ENCODE measurements at places on chromosomes 7 and 10.

DNA sequence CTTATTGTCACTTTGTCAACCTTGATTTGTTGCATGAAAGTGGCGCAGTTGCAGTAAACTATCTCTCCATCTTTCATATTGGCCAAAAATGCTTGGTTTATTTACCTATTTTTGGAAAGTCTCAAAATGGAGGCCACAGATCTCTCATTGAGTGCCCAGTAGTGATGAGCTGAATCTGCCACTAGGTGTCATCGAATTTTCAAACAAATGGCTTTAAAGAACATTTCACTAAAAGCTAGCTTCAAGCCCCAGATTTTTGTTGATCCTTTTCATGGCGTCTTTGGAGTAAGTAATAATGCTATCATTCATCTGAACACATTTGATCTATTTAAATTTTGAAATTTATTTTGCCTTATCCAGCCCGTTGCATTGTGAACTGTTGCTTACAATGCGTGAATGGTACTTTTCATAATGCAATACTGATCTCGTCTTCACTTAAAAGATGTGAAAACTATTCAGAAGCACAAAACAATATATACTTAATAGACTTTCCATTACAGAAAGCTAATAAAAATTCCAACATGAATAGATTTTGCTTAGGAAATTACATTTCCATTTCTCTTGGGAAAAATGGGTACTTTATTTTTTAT lies 236.2 kb downstream of the DNAJB9 start:
- DNase-seq, result peak; percentile 10
- no peaks in the 10 kb centered on the region for H3K27me3 ChIP-seq
- no peak overlapping the region for H3K4me3 ChIP-seq
- H3K27ac ChIP-seq, result no peak overlapping the region

GRCh38 chr7:30247541-30248401 lies 36.6 kb upstream of the ZNRF2 start:
- H3K27ac ChIP-seq, result no peak overlapping the region
- DNase-seq, result no peak
- H3K27me3 ChIP-seq, result peaks cover 47% of the 10 kb centered on the region
- peaks cover 2% of the 10 kb centered on the region for H3K4me1 ChIP-seq

GRCh38 chr7:79877874-79878465 lies 256.7 kb upstream of the GNAI1 start:
- DNase-seq, result no peak
- no peaks in the 10 kb centered on the region for H3K36me3 ChIP-seq
- H3K27ac ChIP-seq, result no peak overlapping the region
- H3K4me3 ChIP-seq, result no peak overlapping the region

- no peak overlapping the region for H3K4me3 ChIP-seq
- H3K27ac ChIP-seq, result no peak overlapping the region
- no peak for DNase-seq
- no peaks in the 10 kb centered on the region for H3K36me3 ChIP-seq
Observed at GRCh38 chr10:71381611-71382010, 15.1 kb upstream of the CDH23 start.

GRCh38 chr10:47025253-47025539 lies 114.0 kb downstream of the PTPN20 start:
- H3K27ac ChIP-seq, result no peak overlapping the region
- H3K27me3 ChIP-seq, result no peaks in the 10 kb centered on the region
- H3K4me1 ChIP-seq, result no peaks in the 10 kb centered on the region
- H3K4me3 ChIP-seq, result no peak overlapping the region
- no peak for DNase-seq

DNA sequence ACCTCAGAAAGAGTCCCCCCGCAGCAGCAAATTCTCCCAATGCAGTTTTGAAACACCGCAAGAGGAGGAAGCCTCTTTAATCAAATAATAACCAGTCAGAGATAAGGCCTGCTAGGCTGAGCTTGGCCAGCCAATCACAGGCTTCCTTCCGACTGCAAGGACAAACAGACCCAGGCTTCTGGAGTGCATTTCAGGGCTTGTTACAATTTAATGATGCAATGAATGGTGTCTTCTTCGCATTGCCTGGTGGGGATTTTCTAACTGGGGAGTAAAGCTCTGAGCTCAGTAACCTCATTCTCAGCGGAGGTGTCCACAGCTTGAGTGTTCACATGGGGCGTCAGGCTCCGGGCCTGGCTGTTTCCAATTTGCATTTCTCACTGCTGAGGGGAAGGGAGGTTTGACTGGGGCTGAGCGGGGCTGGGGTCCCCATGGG lies 31.8 kb upstream of the GPAM start:
- H3K27ac ChIP-seq, result no peak overlapping the region
- no peaks in the 10 kb centered on the region for H3K27me3 ChIP-seq
- no peak overlapping the region for H3K4me3 ChIP-seq
- no peaks in the 10 kb centered on the region for H3K36me3 ChIP-seq

DNA sequence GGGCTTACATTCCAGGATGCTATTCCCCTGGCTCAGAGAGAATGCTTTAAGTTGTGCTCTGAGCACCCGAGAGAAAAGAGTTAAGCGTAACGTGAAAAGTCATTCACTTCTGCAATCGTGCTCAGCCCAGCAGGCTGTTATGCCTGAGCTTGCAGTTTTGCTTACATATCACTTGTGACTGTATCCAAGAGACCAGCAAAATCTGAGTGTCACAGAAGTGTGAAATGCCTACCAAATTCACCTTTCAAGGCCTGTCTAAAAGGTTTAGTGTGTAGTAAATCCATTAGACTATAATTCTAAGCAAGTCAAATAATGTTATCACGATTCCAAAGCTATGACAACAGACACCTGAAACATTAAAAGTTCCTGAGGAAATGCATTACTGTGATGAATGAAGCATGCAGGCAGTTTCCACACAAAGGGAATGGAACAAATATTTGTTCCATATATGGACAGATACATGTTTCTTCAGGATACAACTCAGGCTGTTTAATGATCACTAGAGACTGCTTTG lies 20.1 kb downstream of the ITGB1 start:
- peak overlapping the region; percentile 88 for H3K27ac ChIP-seq
- H3K36me3 ChIP-seq, result peaks cover 18% of the 10 kb centered on the region
- H3K4me1 ChIP-seq, result peaks cover 29% of the 10 kb centered on the region

DNA sequence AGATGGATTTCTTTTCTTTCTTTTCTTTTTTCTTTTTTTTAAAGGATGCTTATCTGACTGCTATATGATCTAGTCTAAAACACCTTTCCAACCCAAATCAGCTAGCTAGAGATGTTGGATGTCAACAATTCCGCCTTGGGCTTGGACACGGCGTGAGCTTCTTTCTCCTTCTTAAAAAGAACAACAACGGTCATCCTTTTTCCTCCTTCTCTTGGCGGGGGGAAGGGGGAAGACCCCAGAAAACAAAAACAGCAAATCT lies 1.0 kb downstream of the BEND7 start:
- peak; percentile 7 for DNase-seq
- H3K4me1 ChIP-seq, result peaks cover 6% of the 10 kb centered on the region
- peak overlapping the region; percentile 34 for H3K27ac ChIP-seq

GRCh38 chr7:5797179-5797578 lies 15.7 kb upstream of the RNF216 start:
- H3K27me3 ChIP-seq, result no peaks in the 10 kb centered on the region
- no peaks in the 10 kb centered on the region for H3K36me3 ChIP-seq
- no peak for DNase-seq
- H3K4me3 ChIP-seq, result no peak overlapping the region
- H3K27ac ChIP-seq, result no peak overlapping the region

DNA sequence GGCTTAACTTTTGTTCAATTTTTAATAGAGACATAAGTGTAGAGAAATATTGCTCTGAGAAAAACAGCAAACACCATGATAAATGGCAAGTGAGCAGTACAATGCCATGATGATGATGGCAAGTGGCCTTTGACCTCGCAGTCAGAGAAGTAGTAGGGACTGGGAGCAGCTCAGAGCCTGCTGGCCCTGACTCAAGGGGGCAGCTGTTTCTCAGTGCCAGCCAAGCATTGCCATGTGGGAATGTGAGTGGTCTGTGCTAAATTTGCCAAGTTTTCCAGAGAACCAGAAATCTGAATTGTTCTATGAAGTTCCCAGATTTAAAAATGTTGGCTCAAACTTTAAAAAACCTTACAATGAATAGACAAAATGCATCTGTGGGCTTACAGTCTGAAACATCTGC lies 187.9 kb downstream of the BICC1 start:
- peaks cover 7% of the 10 kb centered on the region for H3K36me3 ChIP-seq
- H3K27me3 ChIP-seq, result no peaks in the 10 kb centered on the region
- H3K4me1 ChIP-seq, result peaks cover 13% of the 10 kb centered on the region
- H3K27ac ChIP-seq, result no peak overlapping the region

GRCh38 chr10:74997163-74997562 lies 114.3 kb upstream of the SAMD8 start:
- H3K27me3 ChIP-seq, result no peaks in the 10 kb centered on the region
- H3K4me3 ChIP-seq, result no peak overlapping the region
- H3K27ac ChIP-seq, result no peak overlapping the region
- DNase-seq, result no peak
- H3K36me3 ChIP-seq, result peaks cover 65% of the 10 kb centered on the region

DNA sequence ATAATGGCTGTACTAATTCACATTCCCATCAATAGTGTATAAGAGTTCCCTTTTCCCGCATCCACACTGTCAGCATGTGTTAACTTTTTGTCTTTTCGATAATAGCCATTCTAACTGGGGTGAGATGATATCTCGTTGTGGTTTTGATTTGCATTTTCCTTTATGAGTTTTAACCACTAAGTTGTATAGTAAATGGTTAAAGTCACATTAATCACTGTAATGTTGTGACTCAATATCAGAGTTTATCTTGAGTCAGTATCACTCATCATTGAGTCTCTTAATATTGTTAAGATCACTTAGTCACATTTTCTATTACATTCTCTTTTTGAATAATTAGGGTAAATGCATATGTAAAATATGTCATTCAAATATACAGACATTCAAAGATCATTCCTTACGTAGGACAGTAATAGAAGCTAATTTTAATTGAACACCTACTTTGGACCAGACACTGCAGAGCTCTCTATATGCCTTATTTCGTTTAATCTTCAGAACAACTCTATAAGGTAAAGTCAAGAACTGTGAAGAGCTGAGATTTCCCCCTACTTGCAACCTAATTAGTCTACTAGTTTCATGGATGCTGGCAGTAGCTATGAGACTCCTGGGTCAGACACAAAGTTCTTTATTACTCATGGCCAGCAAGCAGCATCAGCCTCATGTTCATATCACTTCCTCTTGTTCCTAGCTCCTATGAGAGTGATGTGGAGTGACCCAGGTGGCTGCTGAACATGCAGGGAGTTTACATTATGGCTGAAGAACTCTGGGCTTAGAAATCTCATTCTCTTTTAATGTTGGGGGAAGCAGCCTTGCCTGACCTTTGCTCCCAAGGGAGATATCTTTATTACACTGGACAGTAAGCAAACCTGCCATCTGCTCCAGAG lies 30.5 kb downstream of the CREB5 start:
- H3K27ac ChIP-seq, result no peak overlapping the region
- DNase-seq, result no peak
- H3K4me3 ChIP-seq, result no peak overlapping the region

DNA sequence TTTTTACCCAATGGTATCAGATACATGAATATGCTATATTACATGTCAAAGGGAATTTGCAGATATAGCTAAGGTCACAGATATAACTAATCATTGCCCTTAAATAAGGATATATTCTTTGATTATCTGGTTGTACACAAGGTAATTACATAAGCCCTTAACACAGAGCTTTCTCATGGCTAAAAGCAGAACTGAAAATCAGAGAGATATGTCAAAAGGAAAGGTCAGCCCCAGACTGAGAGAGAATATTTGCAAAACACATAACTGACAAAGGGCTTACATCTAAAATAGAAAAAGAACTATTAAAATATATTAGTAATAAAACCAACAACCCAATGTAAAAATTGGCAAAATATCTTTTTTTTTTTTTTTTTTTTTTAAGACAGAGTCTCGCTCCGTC lies 1029.5 kb upstream of the LRRN3 start:
- no peaks in the 10 kb centered on the region for H3K27me3 ChIP-seq
- H3K4me3 ChIP-seq, result no peak overlapping the region
- H3K4me1 ChIP-seq, result no peaks in the 10 kb centered on the region
- H3K36me3 ChIP-seq, result no peaks in the 10 kb centered on the region

- no peak for DNase-seq
- H3K4me1 ChIP-seq, result no peaks in the 10 kb centered on the region
- H3K4me3 ChIP-seq, result no peak overlapping the region
- H3K27me3 ChIP-seq, result no peaks in the 10 kb centered on the region
Observed at GRCh38 chr10:89978081-89978480, 276.7 kb downstream of the KIF20B start.

- H3K4me3 ChIP-seq, result no peak overlapping the region
- peaks cover 13% of the 10 kb centered on the region for H3K4me1 ChIP-seq
- DNase-seq, result peak; percentile 74
Observed at GRCh38 chr10:70445718-70446657, 4.5 kb upstream of the NODAL start.

GRCh38 chr10:50421026-50421719 lies 169.9 kb upstream of the ASAH2 start:
- peak; percentile 44 for DNase-seq
- no peak overlapping the region for H3K27ac ChIP-seq
- H3K4me3 ChIP-seq, result no peak overlapping the region
- no peaks in the 10 kb centered on the region for H3K36me3 ChIP-seq
- H3K27me3 ChIP-seq, result no peaks in the 10 kb centered on the region

DNA sequence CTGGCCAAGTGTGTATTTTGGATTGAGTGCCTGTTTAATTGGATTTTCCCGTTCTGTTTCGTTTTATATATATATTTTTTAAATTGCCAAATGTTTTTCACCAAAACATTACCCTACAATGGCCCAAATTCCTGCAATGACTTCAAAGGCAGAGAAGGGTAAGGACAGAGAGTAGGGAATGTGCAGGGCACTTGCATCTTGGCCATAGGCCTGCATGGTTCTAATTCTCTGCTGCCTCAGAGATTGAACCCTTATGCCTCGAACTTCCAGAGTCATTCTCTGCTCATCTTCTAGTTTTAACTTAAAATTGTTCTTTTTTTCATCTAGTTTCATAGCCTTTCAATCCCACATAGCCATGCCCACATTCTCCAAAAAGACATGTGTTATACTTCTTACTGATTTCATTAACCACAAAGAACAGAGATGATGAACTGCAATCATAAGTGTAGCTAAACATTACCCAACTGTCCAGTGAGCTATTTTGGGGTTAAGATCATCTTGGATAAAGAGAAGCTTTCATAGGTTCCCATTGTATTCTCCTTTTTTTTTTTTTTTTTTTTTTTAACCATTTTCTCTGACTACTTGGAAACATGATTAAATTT lies 177.6 kb downstream of the PLXDC2 start:
- peak; percentile 47 for DNase-seq
- H3K36me3 ChIP-seq, result no peaks in the 10 kb centered on the region
- H3K4me1 ChIP-seq, result peaks cover 5% of the 10 kb centered on the region
- H3K27ac ChIP-seq, result peak overlapping the region; percentile 98

GRCh38 chr10:75782463-75783248 lies 351.2 kb downstream of the LRMDA start:
- H3K27ac ChIP-seq, result no peak overlapping the region
- H3K27me3 ChIP-seq, result no peaks in the 10 kb centered on the region
- no peak for DNase-seq
- H3K4me3 ChIP-seq, result peak overlapping the region; percentile 11
- H3K36me3 ChIP-seq, result no peaks in the 10 kb centered on the region

- no peak overlapping the region for H3K27ac ChIP-seq
- H3K4me3 ChIP-seq, result no peak overlapping the region
- H3K27me3 ChIP-seq, result peaks cover 42% of the 10 kb centered on the region
- no peaks in the 10 kb centered on the region for H3K36me3 ChIP-seq
Observed at GRCh38 chr7:1295776-1296355, 63.2 kb downstream of the UNCX start.

- no peak overlapping the region for H3K4me3 ChIP-seq
- no peaks in the 10 kb centered on the region for H3K27me3 ChIP-seq
- no peaks in the 10 kb centered on the region for H3K36me3 ChIP-seq
Observed at GRCh38 chr7:57404343-57404966, 45.5 kb upstream of the ZNF716 start.
